NCI-H748 treated with DMSO at 0.1 percent for 48 hours (cell line): ENCODE measurements at places on chromosomes 12 and 14.
A peak's percentile ranks its signal among the peaks of the same experiment; 100 is the strongest.

DNA sequence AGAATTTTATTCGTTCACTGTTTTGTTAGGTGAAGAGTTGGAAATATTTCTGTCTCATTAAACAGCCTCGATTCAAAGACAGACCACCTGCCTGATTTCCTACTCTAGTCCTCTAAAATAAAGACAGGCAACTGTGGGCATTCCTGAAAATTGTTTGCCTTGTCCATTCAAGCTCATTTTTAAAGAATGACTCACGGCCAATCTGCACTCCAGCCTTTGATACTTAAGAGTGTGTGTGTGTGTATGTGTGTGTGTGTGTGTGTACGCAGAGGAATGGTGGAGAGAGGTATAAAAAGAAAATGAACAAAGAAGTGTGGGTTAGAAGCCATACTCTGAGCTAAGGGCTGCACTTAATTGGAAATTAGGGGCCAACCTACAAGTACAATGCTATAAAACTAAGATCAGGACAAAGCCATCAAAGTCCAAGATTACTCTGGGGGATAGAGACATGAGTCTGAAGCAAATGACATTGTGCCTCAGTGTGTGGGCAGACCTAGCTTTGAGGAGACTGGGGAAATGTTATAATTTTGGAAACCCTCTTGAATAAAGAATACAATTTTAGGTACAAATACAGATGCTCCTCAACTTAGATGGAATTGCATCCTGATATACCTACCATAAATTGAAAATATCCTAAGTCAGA, 45.6 kb upstream of the SOCS2 start:
- no peak for DNase-seq

GRCh38 chr14:60654334-60654821, 5.1 kb upstream of the SIX1 start:
- DNase-seq, result peak; percentile 26

GRCh38 chr14:103679351-103679750, 35.9 kb downstream of the XRCC3 start:
- peak; percentile 2 for DNase-seq

DNA sequence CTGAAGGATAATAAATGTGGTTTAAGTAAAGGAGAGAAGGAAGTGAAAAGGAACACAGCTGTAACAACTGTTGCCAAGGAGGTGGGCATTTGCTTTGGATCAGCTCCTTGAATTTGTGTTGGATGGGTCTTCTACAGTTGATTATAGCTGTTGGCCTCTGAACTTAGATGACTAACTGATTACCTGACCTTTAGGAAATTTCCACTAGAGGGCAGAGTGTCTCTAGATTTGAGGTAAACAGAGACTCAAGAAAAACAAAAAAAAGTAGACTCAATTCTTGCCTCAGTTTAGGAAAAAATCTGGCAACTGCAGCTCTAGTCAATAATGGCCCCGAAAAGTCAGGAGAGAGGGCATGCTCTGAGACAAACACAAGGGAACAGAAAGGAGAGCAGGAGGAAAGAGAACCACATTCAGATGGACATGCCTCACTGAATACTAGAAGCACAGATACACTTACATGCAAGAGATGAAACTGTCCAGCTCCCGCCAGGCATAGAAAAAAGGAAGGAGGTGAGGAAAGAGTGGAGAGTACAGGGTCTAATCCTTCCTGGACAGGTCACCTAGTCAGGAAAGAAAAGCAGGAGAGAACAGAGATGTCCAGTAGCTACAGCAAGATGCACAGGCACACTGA, 20.6 kb downstream of the COX14 start:
- no peak for DNase-seq

DNA sequence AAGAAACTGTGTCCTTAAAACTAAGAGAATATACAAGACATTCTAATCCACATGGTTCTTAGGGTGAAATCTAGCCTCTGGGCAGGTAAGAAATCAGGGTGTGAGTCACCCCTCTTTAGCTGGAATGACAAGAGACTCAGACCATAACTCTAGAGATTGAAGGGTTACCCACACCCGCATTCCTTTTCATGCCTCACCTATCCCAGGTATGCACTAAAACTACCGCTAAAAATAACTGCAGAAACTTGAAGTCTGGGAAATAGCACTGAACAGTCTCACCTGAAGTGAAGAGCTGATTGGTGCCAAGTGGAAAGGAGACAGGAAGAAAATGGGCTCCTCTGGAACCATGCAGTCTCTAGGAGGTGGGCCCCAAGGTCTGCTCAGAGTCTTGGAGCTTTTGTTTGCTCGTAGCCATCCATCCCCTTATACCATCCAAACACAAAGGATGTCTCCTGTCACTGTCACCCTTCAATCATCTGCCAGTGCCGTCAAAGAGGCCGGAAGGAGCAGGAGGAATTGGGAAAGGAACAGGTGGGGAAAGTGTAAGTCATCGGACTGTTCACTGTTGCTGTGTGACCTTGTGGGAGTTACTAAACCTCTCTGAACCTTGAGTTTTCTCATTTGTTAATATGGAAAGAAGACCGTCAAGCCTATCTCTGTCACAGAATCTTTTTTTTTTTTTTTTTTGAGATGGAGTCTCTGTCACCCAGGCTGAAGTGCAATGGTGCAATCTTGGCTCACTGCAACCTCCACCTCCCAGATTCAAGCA, 22.4 kb downstream of the DDX47 start:
- no peak for DNase-seq

GRCh38 chr14:80493620-80494019, 282.3 kb upstream of the DIO2 start:
- DNase-seq, result no peak

DNA sequence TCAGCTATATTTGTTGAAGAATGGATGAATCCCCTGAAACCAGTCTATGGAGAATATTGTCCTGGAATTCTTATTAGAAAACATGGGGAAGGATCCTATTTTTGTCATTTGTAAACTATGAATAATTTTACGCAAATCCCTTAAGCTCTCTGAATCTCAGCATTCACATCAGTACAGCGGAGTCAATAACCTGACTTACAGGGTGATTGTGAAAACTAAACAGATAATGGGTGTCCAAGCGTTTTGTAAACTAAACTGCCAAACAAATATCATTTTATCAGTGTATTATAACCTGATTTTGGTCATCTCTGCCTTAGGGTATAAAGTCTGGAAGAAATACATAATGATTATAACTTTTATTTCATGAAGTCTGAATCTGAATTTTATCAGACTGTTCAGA, 10.0 kb downstream of the ART4 start:
- no peak for DNase-seq

DNA sequence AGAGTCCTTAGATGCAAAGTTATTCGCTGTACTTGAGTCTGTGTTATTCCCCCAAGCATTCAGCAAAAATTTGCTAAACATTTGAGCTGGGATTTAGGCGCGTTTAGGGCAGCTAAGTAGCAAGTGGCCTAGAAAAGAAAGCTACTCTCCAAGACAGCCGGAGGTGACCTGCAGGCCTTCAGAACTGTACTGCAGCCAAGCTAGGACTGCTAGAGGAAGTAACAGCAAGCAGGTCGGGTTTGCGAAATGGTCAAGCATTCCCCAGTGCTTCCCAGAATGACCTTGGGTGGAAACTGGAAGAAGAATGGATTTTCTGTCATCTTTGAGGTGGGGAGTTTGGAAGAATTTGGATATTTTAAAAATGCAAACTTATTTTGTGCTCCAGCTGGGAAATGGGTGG, 287.5 kb downstream of the FOXN3 start:
- no peak for DNase-seq

- no peak for DNase-seq
These were observed 46.7 kb downstream of the TESC start for GRCh38 chr12:117052386-117053049.

GRCh38 chr12:86801439-86801838, 545.2 kb upstream of the MGAT4C start:
- no peak for DNase-seq

DNA sequence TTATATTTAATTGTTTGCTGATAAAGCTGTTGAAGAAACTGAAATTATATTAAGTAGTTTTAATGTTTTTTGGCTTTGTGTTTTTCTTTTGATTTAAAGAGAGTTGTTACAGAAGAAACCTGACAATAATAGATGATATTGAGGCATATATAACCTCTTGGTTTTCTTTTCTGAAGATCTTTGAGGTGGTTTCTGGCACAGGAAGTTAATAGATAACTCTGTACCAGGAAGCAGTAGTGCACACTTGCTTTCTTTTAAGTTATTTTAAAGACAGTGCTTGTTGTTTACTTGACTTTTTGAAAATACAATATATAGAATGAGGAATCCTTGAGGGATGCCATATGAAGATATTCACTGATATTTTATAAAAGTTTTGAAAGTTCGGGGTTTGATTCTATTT, 209.0 kb upstream of the FBXO33 start:
- DNase-seq, result no peak

- DNase-seq, result no peak
These were observed 48.3 kb downstream of the SFSWAP start for GRCh38 chr12:131759176-131759575.

DNA sequence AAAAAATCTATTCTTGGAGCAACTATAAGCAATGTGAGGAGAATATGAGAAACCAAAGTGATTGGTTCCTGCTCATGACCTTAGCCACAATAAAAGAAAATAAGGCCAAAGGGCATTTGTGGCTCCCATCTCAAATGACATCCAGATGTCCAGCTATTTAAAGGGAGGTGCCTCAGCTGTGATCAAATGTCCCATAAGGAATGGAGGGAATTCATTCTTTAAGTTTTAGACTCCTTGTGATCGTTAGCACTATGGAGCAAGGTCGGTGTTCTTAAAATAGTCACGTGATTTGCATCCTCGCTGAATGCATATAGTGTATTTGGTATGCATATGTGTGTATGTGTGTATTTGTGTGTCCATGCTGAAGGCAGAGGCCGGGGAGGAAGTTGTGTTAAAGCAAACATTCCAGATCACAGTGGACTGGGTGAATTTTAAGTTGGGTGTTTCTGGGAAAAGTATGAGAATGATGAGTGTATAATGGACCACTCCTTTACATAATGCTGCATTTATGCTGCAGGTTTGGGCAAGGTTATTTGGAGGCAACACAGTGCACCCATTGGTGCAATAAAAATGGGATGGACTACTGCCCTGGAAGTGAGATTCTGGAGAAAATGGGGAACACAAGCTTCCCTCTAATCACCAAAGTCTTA, 5.6 kb upstream of the E2F7 start:
- no peak for DNase-seq

GRCh38 chr12:3038926-3039510, 38.2 kb upstream of the TSPAN9 start:
- DNase-seq, result no peak

GRCh38 chr12:26691234-26691970, 141.6 kb downstream of the ITPR2 start:
- peak; percentile 42 for DNase-seq

GRCh38 chr12:31877884-31878283, 81.3 kb upstream of the RESF1 start:
- DNase-seq, result no peak

GRCh38 chr12:57268264-57268663, 17.3 kb upstream of the STAC3 start:
- DNase-seq, result no peak

- no peak for DNase-seq
These were observed 2.0 kb downstream of the PPP1R13B start for GRCh38 chr14:103845327-103845726.

GRCh38 chr14:46571970-46572369, 79.6 kb downstream of the RPL10L start:
- no peak for DNase-seq

DNA sequence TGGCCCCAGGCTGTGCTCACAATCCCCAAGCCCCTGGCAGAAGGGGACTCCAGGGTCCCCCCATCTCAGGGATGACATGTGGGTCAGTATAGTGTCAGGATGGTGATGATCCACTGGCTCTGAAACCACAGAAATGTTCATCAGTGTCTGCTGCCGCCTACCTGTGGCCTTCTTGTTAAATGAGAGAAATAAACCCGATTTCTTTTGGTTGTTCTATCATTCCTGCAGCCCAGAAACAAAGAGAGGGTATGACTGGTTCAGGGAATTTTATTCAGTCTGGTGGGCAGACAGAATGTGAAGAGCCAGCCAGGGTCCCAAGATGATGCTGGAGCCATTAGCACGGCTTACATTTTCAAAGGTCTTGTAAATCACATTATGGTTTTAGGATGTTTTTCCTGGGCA, 86.6 kb downstream of the CRADD start:
- no peak for DNase-seq

- DNase-seq, result no peak
These were observed 26.5 kb downstream of the TECPR2 start for GRCh38 chr14:102389246-102389645.

DNA sequence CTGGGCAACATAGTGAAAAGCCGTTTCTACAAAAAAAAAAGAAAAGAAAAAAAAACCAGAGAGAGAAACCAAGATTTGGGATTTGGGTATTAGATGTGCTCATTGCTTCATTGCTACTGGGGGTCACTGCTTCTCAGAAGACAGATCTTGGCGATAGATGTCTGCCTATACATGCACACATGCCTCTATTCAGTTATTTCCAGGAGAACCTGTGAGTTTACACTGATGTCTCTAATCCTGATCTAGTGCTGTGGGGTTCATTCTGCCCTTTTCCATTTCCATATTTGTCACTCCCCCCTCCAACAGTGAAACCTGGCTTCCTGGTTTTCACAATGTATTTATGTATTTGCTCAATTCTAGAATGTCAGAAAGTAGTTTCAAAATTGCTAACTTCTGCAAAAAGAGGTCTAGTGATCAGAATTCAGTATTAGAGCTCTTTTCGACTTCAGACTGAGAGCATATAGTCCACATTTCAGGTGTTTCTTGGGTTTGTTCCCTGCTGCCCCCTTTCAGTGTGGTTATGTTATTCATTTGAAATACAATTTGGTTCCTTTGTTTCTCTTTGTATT, 111.0 kb downstream of the SLC25A47 start:
- no peak for DNase-seq

GRCh38 chr12:52534482-52534881, 14.3 kb upstream of the KRT5 start:
- no peak for DNase-seq

- DNase-seq, result no peak
These were observed 105.1 kb downstream of the AEBP2 start for GRCh38 chr12:19544353-19544752.

- DNase-seq, result no peak
These were observed 1097.4 kb upstream of the TMEM132C start for GRCh38 chr12:127169321-127170181.

GRCh38 chr12:117105902-117106301, 6.7 kb upstream of the TESC start:
- DNase-seq, result no peak

DNA sequence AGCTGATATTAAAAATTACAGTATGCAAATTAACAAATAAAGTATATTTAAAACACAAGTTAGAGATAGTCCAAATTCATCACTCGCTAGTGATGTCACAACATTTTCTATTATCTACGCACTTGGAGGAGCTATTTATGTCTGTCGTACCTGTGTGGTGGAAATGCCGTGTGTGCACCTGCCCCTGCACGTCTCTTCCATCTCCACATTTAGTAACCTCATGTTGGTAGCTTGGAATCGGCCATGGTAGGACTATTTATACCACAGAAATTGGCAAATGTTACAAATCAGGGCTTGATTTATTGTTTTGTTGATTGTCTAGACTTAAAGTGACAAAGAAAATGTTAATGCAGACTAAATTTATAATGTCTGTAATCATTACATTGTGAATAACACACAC, 62.6 kb upstream of the NTF3 start:
- DNase-seq, result no peak

GRCh38 chr14:24688030-24688658, 54.2 kb upstream of the GZMB start:
- no peak for DNase-seq
